ENCODE measurements at places on chromosomes 1 and 21.

DNA sequence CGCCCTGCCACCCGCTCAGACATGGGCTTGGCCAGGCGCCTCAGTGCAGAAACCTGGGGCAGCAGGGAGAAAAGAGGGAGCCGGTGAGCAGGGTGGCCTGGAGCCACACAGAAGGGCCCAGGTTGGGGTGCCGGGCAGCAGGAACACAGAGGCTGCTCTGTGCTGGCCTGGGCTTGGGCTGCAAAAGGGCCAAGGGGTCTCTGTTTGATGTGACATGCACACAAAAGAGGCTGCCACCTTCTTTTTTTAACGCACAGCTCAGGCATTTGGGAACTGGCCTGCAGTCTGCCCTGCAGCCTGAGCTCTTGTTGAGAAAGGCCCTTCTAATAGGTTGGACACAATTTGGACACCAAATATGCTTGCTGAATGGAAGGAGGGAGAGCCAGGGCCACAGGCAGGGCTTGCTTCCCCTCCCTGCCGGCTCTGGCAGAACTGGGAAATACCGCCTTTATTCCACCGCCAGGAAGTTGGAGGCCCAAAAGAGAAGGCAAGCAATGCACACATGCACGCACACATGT, 32.4 kb downstream of the KIF21B start:
- no peak for DNase-seq

- no peak for DNase-seq
Observed at GRCh38 chr1:58881471-58881994, 97.7 kb upstream of the JUN start.

DNA sequence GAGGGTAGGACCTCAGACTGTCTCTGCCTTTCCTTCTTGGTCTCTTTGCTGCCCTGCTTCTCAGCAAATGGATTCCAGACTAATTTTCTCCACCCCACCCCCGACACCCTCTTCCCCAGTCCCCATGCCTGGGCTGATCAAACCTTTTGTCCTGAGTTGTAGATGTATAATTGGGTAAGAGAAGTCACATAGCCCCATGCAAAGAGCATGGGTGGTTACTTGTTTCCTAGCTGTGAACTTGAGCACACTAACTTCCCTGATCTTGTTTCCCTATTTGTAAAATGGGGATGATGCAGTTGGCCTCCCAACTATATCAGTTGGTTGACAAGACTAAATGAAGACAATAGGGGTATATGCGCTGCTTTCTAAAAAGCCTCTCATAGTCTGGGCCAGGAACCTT, 9.2 kb downstream of the PADI6 start:
- DNase-seq = no peak

- no peak for DNase-seq
Observed at GRCh38 chr1:16172964-16173446, 17.1 kb upstream of the EPHA2 start.

- DNase-seq = no peak
Observed at GRCh38 chr21:44458971-44459711, 3.8 kb downstream of the LRRC3 start.
